Stimulated activated CD4-positive, alpha-beta T cell treated with anti-CD3 and anti-CD28 coated beads, TNF-alpha, amount 100 ng/mL, for 48 hours (primary cell): ENCODE measurements at places on chromosomes 11 and 22.

GRCh38 chr11:111776398-111777093, 10.4 kb upstream of the PPP2R1B start:
- no peak for DNase-seq

- DNase-seq = no peak
These were observed 157.7 kb upstream of the NECTIN1 start for GRCh38 chr11:119886667-119887230.

DNA sequence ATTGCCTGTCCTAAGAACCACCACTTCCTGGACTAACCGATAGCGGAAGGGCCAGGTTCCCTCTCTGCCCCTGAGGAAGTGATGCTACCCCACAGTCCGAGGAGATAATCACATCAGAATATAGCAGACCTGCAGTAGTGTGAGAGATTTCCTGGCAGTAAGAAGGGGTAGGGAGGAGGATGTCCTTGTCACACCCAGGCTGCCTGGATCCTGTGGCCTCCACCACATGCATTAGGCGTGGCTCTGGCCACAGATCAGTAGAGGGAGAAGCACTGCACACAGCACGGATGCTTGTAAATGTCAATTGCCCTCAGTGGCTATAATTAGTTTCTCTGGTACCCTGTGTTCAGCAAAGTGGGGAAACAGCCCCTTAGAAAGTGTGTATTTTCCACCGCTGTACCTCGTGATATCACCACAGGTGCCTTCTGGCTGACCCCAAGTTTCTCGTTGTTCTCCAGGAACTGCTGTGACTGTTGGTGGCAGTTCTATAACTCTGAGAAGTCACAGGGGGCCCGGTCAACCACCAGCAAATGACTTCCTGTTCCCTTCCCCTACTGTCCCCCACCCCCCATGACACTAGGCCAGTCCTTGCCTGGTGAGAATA, 61.8 kb downstream of the UBASH3B start:
- DNase-seq = no peak

- no peak for DNase-seq
These were observed 132.7 kb upstream of the RAG2 start for GRCh38 chr11:36730761-36731160.

DNA sequence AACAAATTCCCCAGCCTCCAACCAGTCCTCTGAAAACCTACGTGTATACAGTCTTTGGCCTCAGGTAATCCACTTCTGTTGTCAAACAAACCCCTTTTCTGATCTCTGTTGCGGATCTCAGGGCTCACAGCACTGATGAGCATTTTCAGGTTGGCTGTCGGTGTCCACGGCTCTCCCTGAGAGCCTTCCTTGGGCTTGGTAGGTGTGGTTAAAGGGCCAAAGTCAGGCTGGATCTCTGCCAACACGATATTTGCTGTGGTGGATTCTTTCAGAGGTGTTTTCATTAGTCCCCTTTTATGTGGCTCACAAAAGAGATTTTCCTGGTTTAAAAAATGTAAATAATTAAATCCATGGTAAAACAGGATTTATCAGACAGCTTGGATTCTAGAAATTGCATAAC, 2.9 kb downstream of the E2F8 start:
- no peak for DNase-seq

DNA sequence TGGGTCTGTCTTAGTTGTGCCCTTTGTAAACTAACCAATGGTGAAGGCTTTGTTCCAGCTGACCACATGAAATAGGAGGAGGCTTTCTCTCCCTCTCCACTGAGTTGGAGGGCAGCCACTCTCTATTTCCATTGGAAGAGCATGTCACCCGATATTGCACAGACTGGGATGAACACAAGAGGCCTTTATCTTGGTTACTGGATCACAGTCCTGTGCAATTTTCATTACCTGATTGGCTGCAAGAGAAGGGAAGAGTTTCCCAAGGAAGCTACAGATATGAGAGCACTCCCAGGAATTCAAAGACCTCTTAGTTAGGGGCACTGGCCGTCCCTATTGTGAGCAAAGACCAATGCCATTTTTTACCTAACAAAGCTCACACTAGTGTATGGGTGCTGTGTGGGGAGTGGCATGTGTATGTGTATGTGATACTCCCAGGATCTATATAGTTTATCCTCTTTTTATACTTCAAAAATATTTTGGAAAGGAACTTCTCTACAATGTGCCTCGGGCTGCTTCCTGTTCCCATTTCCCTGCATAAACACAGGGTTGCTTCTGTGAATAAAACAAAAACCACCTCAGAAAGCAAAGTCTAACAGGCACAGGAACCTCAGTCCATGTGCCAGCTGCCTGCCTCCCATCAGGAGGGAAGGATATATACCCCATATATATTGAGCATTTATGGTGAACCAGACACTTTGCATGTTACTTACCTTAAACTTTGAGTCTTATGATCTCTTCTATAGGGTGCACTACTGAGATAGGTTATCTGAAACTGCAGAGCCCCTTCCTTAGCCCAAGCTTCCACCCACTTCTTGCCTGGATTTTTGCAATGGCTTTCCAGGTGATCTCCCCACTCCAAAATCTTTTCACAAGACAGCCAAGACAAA, 126.5 kb downstream of the RASSF10 start:
- no peak for DNase-seq

GRCh38 chr22:20422271-20423007, 15.2 kb downstream of the SCARF2 start:
- DNase-seq = no peak

GRCh38 chr11:103016031-103016430, 60.5 kb upstream of the MMP13 start:
- DNase-seq = no peak

DNA sequence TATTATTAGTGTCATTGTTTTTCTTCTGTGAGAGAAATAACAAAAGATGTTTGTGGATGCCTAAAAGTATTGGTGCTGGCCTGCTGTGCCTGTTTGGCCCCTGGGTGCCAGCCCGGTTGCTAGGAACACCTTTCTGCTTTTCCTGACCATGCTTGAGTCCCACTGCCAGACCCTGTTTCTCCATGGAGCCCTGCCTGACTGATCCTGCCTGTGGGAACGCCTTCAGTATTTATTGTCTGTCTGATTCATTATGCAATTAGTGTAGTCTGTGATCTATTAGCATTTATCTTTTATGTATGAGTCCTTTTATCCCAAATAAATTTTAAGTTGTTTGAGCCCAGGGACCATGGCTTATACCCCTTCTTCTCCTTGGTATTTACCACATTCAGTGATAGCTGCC, 98.6 kb upstream of the MPPED2 start:
- no peak for DNase-seq

DNA sequence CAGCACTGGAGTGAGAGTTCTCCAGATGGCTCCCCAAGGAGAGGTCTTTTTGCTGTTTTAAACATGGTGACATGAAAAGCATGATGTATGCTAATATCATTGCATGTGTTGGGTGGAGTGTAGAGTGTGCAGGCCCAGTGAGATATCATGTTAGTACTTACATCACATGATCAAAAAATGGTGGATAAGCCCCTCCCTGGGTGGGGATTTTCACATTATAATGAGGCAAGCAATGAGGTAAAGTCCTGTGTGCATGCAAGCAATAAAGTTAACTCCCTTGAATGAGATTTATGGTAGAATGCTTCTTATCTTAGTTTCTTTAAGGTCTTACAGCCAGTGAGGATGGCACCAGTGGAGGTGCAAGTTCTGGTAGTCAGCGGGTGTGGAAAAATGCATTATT, 8.5 kb downstream of the FAM111B start:
- no peak for DNase-seq

DNA sequence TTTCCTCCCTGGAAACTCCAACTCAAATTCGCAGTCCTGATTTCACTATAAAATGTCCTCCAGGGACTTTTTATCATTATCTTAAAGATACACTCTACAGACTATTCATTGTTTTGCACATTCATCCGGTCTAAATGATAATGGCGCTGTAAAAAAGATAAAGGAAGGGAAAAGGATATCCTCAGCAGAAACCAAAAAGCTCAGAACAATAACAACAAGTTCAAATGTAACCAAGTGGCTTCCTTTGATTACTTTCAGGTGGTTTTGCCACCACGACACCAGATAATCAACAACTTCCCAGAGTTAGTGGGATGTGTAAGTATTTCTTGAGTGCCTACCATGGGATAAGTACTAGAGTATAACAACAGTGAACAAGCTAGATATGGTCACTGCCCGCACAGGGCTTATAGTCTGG, 26.3 kb downstream of the PRCP start:
- DNase-seq = no peak

- DNase-seq = no peak
These were observed 38.7 kb downstream of the CD82 start for GRCh38 chr11:44604171-44604581.

GRCh38 chr11:35167426-35167954, 28.5 kb downstream of the CD44 start:
- no peak for DNase-seq

GRCh38 chr22:20885557-20886323, 26.9 kb downstream of the SNAP29 start:
- DNase-seq = peak; percentile 11

DNA sequence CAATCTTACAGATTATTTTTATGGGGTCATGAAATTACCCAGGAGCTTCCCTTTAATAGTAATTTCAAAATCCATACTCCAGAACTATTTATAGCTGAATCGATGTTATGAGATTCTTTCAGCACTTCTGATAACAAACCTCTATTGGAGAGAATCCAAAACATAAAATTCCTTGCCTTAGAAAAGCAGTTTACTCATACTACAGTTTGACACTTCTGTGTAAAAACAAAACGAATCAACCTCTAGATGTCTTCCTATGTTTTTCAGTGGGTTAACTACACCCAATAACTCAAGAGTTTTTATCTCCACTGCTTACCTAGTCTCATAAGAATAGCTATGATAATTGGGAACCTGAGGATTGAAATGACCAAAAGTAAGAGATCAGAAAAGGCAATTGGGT, 35.6 kb downstream of the KIF18A start:
- DNase-seq = no peak

GRCh38 chr11:61041755-61042518, 60.4 kb upstream of the CD5 start:
- peak; percentile 66 for DNase-seq

- DNase-seq = no peak
These were observed 12.5 kb upstream of the C1QTNF4 start for GRCh38 chr11:47606731-47607130.

- DNase-seq = no peak
These were observed 983.3 kb upstream of the TENM4 start for GRCh38 chr11:80424012-80424695.

- no peak for DNase-seq
These were observed 6.4 kb downstream of the MMP11 start for GRCh38 chr22:23779083-23779482.

- DNase-seq = no peak
These were observed 462.9 kb downstream of the RAB38 start for GRCh38 chr11:87712391-87712790.

- no peak for DNase-seq
These were observed 250.4 kb upstream of the SORL1-AS1 start for GRCh38 chr11:121703201-121703600.

- no peak for DNase-seq
These were observed 75.4 kb upstream of the LRRC4C start for GRCh38 chr11:41534861-41535260.

GRCh38 chr11:118618115-118618990, 10.9 kb downstream of the PHLDB1 start:
- DNase-seq = no peak

DNA sequence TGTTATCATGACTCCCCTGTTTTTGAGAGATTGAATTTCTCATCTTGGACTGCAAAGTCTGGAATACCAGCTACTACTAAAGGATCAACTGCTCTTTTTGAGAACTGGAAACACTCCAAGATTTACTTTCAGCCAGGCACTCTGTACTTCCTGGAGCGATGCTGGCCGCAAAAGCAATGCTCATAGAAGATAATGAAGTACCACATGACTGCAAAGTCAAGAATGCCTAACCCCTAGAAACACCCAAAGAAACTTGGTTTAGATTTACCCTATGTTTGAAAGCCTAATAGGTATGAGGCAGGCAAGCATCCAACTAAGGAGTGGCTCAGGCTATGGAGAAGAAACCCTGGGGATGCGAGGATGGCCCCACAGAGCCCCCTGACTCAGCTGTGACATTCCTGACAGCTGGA, 47.7 kb upstream of the ARHGAP20 start:
- no peak for DNase-seq

DNA sequence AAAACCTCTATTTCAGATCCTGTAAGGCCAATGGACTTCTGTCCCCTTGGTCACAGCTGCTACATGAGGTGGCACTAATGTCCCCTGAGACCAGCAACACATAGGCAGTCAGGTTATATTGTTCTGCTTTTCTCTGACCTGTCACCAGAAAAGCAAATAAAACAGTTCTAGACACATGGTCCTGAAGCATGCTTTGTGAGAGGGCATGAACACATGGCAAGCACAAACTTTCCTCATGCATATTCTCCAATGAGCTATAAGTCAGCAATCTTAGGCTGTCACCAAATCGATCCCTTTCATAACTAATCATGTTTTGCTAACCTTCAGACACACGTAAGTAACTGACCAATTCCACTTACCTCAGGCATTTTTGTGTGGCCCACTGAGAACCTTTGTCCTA, 225.4 kb upstream of the ZC3H12C start:
- DNase-seq = no peak

DNA sequence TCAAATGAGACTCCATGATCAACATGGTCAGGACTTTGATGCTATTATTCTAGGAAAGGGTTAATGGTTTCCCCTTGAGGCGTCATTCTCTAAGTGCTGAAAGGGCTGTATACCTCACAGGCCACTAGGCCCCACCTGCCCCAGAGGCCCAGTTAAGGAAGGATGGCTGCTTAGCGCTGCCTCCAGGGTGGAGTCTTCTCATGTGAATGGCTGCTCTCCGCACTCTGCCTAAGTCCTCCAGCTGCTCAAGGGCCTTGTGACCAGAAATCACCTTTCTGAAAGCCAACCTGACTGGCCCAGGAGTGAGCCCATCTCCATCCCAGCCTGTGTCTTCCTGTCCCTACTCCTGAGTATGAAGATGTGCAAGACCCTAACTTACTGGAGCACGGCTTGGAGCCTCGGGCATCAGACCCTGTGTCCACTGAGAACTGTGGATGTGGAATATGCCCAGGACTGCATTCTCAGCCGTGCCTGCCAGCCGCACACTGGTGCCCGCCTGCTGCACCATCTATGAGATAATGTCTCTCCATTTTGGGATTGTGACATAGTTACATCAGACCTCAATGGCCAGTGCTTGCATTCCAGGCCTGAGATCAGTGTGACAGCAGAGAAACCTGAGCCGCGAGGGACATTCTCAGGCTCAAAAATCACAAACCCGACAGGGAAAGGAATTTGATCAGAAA, 51.0 kb downstream of the SNX19 start:
- no peak for DNase-seq

DNA sequence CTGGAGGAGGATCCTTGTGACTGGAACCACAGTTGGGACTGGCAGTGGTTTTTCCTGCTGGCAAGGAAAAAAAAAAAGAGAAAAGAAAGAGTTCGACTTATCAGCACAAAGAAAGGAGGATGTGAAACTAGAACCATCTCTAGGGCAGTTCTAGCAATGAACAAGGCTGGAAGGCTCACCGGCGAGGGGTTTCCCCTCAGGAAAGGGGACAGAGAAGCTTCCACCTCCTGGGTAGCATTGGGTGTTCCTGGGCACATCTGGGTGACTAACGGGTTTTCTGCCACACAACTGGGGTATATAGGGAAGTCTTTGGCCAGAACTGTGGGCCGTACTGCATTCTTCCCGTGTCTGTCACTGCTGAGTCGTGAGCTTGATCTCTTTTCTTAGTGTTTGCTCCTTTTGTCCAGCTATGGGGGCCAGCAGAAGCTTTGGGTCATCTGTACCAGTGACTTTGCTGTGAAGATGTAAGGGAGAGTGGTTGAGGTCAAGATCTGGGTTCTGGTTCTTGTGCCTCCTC, 109.4 kb upstream of the OR4B1 start:
- DNase-seq = peak; percentile 41

- DNase-seq = no peak
These were observed 970 bp downstream of the CAT start for GRCh38 chr11:34439610-34440198.

GRCh38 chr11:76543006-76543703, 98.3 kb downstream of the EMSY start:
- DNase-seq = no peak
